ENCODE measurements at places on chromosomes 2 and 18.

GRCh38 chr2:210971431-210971830 is 415.0 kb downstream of the CPS1 start:
- DNase-seq, result no peak

DNA sequence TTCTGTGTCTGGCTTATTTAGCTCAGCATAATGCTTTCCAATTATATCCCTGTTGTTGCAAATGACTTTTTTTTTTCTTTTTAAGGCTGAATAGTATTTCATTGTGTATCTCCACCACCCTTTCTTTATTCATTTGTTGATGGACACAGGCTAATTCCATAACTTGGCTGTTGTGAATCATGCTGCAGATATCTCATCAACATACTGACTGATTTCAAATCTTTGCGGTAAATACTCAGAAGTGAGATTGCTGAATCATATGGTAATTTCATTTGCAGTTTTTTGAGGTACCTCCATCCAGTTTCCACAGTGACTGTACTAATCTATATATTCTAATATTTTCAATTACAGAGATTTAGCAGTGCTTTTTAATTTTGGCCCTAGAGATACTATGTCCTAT is 266.2 kb downstream of the TMX3 start:
- DNase-seq, result no peak

DNA sequence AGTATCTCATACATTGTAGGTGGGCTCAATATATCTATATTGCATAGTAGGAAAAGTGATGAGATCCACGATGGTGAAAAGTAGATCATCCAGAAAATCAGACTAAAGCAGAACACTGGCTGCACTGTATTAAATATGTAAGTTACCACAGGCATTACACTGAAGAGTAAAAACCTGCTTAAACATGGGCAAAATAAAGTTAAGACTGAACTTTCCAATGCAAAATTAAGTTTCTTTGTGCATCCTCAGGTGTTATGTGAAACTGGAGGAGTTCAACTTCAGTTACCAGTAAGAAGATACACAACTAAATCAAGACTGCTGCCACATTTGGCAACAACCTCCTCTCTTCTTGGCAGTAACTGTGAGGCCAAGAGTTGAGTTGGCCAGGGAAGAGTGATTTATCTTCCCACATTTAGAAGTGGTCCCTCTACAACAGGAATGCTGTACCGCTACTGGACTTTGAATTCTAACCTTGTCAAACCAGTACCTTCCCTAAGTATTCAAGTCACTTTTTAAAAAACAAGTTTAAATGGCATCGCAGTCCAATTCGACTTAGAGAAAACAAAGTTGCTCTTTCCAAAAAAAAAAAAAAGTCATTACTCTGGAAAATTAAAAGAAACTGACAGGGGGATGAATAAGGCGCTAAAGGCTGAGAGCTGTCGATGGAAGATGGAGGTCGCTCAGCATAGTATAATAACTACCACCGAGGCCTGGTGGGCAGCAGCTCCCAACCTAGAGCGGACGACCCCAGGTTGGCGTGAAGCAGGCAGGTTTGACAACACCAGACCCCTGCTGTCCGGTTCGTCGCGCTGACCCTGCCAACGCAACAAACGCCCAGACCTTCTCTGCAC is 1.1 kb downstream of the MAP4K3 start:
- DNase-seq, result no peak

GRCh38 chr2:62180975-62181374 is 14.9 kb upstream of the B3GNT2 start:
- no peak for DNase-seq

DNA sequence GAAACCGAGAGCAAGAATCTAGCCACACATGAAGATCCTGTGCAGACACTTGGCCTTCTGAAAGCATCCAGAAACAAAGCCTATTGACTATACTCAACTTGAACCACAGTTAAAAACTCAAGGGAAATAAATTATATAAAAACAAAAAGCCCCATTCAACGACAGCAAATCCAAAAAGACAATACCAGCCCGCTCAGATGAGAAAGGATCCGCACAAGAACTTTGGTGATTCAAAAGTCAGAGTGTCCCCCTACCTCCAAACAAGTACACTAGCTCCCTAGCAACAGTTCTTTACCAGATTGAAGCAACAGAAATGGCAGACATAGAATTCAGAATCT is 163.2 kb downstream of the WDPCP start:
- no peak for DNase-seq

DNA sequence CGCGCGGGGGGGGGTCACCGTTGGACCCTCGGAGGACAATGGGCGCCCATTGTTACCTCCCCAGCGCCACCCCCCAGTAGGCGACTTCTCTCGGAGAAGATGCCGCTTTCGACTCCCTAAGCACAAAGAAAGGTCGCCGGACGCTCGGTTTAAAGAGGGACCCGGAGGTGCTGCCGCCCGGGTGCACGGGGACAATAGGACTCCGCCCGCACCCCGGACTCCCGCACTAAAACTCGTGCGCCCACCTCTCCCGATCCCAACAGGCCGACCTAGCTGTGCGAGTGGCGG is 318 bp upstream of the CDC42EP3 start:
- no peak for DNase-seq

GRCh38 chr2:13522917-13523821 is 806.4 kb downstream of the TRIB2 start:
- no peak for DNase-seq

GRCh38 chr2:215028231-215028630 is 110.2 kb downstream of the ABCA12 start:
- DNase-seq, result no peak

- no peak for DNase-seq
These were observed 125.9 kb downstream of the ANTXR1 start for GRCh38 chr2:69138793-69139459.

- DNase-seq, result peak; percentile 48
These were observed 267.4 kb downstream of the PHLPP1 start for GRCh38 chr18:62982600-62983251.

GRCh38 chr2:211737282-211737681 is 801.3 kb downstream of the ERBB4 start:
- DNase-seq, result no peak

GRCh38 chr18:6024745-6025248 is 129.5 kb upstream of the TMEM200C start:
- DNase-seq, result no peak

DNA sequence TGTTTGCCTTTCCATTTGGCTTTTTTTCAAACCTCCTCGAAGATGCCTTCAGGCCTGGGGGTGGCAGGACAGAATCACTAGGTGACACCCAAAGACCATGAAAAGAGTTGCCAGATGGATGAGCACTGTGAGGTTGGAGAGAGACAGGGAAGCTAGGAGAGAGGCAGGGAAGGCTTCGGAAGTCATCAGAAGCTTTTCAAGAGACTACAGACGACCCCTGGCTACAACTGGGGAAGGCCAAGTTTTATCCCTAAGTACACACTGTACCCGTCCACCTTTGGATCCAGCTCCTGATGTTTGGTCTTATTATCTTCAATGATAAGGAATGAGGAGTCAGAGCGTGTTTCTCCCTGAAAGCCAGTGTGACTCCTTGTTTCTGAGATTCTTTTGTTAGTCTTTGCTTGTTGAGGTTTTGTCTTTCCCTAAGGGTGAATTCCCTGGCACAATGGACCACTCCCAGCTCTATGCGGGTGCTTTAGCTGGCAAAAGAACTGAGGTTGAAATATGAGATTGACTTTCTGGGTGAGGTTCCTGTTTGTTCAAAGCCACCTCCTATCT is 33.4 kb upstream of the SLC9A2 start:
- no peak for DNase-seq

DNA sequence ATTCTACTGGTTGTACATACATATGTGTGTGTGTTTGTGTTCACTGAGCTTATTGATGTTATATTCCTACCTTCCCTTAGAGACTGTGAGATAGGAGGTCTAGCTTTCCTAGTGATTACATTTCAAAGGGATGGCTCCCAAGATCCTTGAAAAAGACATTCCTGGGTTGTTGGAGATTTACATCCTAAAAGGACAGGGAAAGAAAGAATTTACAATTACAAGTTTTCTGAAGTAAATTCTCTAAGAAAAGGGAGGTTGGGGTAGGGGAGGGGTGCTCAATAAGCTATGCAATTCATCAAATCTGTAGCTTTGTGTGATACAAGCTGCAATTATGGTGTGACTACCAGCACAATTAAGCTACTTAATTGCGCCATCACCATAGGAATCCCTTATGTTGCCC is 284.3 kb downstream of the NUP35 start:
- DNase-seq, result no peak

- no peak for DNase-seq
These were observed 96.1 kb downstream of the NRP2 start for GRCh38 chr2:205778356-205778755.

GRCh38 chr2:127108090-127108523 is 1.2 kb upstream of the BIN1 start:
- no peak for DNase-seq

DNA sequence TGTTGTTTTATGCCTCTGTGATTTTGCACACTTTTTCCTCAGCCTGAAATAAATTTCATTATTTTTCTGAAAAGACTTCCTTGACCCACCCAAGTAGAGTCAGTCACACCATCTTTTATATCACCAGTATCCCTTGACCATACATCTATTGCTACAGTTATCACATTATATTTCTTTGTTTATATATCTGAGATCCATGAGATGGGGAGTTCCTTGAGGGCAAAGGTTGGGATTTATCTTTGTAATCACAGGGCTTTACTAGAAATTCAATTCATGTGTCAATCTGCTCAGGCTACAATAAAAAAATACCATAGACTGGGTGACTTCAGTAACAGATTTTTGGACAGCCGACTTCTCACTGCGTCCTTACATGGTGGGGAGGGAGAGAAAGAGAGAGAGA is 12.8 kb upstream of the RNF138 start:
- no peak for DNase-seq

- DNase-seq, result no peak
These were observed 2.1 kb downstream of the CNTNAP5 start for GRCh38 chr2:124027182-124027581.

DNA sequence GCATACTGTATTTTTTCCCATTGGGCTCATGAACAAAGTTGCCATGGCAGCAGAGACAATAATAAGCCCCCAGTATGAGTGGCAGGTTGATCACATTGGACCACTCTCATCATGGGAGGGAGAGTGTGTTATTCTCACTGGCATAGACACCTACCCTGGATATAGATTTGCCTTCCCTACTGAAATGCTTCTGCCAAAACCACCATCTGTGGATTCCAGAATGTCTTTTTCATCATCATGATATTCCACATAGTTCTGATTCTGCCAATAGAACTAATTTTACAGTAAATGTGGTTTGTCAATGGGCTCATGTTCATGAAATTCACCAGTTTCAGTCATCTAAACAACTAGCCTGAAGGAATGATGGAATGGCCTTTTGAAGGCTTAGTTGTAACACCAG is 18.4 kb downstream of the TMEM200C start:
- DNase-seq, result no peak

GRCh38 chr2:112154246-112155117 is 16.3 kb downstream of the FBLN7 start:
- DNase-seq, result no peak

GRCh38 chr2:64359171-64359891 is 94.6 kb upstream of the LGALSL start:
- DNase-seq, result no peak

- no peak for DNase-seq
These were observed 25.5 kb upstream of the CIB4 start for GRCh38 chr2:26666671-26667070.

DNA sequence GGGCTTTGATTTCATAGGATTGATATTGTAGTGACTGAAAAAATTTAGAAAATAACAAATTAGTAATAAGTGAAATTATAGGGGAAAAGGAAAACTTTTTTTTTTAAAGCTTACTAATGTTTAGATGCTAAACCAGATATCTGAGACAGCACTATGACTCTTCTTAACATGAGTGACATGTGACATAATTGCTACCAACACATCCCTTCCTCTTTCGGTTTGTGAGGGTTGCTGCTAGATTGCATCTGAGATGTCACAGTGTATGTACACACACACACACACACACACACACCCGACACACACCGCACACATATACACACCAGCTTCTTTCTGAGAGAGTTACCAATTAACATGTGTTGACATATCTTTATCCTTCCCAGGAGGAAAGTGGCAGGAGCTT is 18.0 kb downstream of the RAPGEF4 start:
- DNase-seq, result no peak

- no peak for DNase-seq
These were observed 198.7 kb downstream of the LTBP1 start for GRCh38 chr2:33145459-33145858.

DNA sequence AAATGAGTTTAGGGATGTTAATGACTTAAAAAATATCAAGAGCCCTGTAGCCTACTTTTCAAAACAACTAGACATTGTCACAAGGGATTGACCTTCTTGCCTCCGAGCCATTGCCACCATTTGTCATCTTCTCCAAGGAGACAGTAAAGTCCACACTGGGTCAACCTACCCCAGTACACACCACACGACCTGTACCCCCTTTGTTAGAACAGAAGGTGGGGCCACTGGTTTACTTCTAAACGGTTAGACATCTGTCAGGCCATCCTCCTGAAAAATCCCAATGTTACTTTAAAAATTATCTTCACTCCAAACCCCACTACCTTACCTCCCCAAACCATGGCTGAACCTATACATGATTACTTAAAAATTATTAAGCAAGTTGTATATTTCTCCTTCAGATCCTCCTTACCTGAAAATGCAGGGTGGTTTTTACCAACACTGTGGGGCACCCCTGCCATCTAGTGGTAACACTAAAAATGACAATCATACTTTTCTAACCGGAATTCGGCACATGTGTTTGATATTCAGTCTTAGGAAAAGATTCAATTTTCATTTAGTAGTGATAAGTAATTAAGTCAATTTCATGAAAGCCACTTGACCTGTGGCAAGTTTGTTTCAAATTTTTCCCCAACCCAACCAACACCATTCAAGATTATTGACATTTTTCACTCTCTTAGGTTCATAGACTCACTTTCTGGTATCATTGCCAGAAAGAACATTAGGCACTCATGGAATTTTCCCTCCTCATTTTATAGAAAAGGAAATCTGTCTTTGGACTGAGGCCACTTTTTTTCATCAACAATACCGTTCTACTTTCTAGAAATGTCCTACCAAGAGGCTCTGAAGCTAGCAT is 265.3 kb upstream of the PKDCC start:
- DNase-seq, result no peak

GRCh38 chr2:14313341-14313740 is 319.2 kb upstream of the LRATD1 start:
- DNase-seq, result no peak

DNA sequence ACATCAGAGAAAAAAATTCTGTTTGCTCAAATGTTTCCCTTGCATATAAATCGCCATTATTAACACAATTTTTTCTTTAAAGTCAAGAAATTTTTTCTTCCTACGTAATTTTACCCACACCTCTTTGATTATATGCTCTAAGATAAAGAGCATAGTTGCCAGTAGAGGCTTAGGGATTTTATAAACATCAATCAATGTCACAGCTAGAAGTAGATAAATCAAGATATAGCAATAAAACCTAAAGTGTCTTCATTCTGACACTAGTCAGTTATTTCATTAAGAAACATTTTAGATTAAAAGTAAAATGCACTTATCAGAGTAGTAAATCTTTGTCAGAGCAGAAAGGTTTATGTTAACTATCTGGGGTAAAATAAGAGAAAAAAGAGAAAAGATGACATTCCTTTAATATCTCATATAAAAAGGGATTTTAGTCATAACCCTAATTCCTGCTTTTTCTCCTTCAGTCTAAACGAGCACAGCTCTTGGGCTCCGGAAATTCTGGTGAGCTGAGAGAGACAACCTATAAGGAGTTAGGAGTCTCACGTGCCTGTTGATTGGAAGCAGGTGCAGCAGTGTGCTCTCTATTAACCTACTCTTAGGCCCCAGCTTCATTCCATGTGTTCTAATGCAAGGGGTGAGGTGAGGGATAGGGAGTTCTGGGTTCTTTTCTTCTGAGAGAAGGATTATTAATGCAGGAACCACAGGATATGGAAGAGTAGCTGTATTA is 172.4 kb upstream of the GULP1 start:
- no peak for DNase-seq
